Liver (tissue), 10 donors: ENCODE measurements at places on chromosomes 16 and 17. TPM values are rescaled to one million over a fixed set of nuclear protein-coding genes. Genes with fewer than 3 reads are reported as not detected.

HOXB5 gene
- 0.08 TPM for total RNA-seq

LGALS9B gene
- not detected for total RNA-seq

ENPP7 gene
- 12.0 TPM for total RNA-seq

CD7 gene
- 1.4 TPM for total RNA-seq

MAP3K3 gene
- 12.8 TPM for total RNA-seq

GPR139 gene
- total RNA-seq, result not detected

GNGT2 gene
- total RNA-seq, result 1.1 TPM

SGCA gene
- total RNA-seq, result 1.3 TPM

PRRT2 gene
- 0.59 TPM for total RNA-seq

GDPD3 gene
- 0.42 TPM for total RNA-seq

FAHD1 gene
- total RNA-seq, result 71.9 TPM

CNGB1 gene
- total RNA-seq, result under 0.01 TPM

GPS2 gene
- 20.8 TPM for total RNA-seq

CCL1 gene
- total RNA-seq, result not detected

DBNDD1 gene
- total RNA-seq, result 0.50 TPM

TBC1D3I gene
- not detected for total RNA-seq

PPP1R1B gene
- 0.14 TPM for total RNA-seq

KRT39 gene
- not detected for total RNA-seq

DPEP3 gene
- total RNA-seq, result 0.37 TPM

TTYH2 gene
- 2.4 TPM for total RNA-seq

TSPAN10 gene
- total RNA-seq, result 0.84 TPM
